ENCODE measurements at places on chromosomes 6 and 20. TPM values are rescaled to one million over a fixed set of nuclear protein-coding genes. Genes with fewer than 3 reads are reported as not detected.
A peak's percentile ranks its signal among the peaks of the same experiment; 100 is the strongest.

The CALHM5 gene
- total RNA-seq, result 2.0 TPM

The CCM2L gene
- 6.0 TPM for total RNA-seq

The SLC35F1 gene
- 6.3 TPM for total RNA-seq

The PDE7B gene
- total RNA-seq, result 15.4 TPM

The TTK gene
- total RNA-seq, result 0.83 TPM

The TRIM31 gene
- total RNA-seq, result not detected

The CD40 gene
- total RNA-seq, result 10.0 TPM

The HSPA12B gene
- 8.9 TPM for total RNA-seq

The KIAA0408 gene
- 25.2 TPM for total RNA-seq

The RIN2 gene
- 49.8 TPM for total RNA-seq

The TBX18 gene
- 8.7 TPM for total RNA-seq

The KCNS1 gene
- total RNA-seq, result not detected

DNA sequence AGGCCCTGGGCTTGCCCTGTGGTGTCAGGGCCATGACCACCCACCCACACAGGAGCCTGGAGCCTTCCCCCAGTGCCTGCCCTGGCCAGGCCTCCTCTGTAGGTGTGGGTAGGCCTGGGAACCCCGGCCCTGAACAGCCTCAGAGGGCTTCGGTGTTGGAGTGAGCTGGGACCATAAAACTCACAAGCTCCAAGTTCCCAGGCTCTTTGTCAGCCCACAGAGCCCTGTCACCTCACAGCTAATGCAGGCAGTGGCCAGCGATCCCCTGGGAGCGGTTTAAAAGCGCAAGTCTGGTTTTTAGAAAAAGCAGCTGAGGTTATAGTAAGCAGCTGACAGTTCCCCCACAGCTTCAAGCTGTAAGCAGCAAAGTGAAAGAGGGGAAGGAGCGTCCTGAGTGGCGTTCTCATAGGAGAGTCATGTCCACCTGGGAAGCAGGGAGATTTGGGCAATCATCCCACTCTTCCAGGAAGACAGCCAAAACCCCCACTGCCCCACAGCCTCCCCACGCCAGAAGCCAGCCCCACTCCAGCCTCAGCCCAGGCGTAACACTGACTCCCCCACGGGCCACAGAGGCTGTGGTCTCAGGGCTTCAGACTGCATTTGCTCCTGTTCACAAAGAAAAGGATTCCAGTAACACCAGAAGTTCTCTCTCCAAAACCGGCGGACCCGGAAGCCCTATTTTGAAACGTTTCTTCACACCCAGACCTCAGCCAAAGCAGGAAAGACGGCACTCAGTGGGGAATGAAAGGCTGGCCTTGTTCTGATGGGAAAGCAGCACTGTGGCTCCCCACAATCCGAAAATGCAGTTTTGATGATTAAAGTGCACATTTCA is 34.3 kb upstream of the FOXC1 start:
- H3K4me3 ChIP-seq, result peak overlapping the region; percentile 29
- peaks cover 31% of the 10 kb centered on the region for H3K4me1 ChIP-seq
- H3K27ac ChIP-seq, result peak overlapping the region; percentile 56
- H3K36me3 ChIP-seq, result no peaks in the 10 kb centered on the region
- peak; percentile 89 for DNase-seq

DNA sequence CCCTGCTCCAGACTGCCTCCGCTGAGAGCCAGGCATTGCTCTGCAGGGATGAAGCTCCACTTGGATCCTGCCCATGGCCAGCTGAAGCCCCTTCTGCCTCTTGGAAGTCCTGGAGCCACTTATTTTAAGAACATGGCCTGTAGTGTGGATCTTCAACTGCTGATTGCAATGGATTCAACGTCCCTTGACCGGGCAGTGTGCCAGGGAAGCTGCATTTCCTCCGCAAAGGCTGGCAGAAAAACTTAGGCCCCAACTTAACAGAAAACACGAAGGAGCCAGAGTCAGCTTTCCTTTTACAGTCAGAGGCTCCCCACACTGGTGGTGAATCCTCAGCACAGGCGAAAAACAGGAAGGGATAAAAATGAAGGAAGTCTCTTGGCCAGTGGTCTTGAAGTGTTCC is 26.3 kb upstream of the FOXQ1 start:
- H3K36me3 ChIP-seq, result no peaks in the 10 kb centered on the region
- no peak overlapping the region for H3K27ac ChIP-seq
- no peaks in the 10 kb centered on the region for H3K27me3 ChIP-seq
- DNase-seq, result peak; percentile 75
- H3K4me3 ChIP-seq, result no peak overlapping the region
- no peaks in the 10 kb centered on the region for H3K4me1 ChIP-seq

GRCh38 chr20:11267131-11267761 is 593.4 kb upstream of the JAG1 start:
- H3K36me3 ChIP-seq, result no peaks in the 10 kb centered on the region
- H3K27me3 ChIP-seq, result no peaks in the 10 kb centered on the region
- no peak for DNase-seq
- peaks cover 18% of the 10 kb centered on the region for H3K4me1 ChIP-seq

DNA sequence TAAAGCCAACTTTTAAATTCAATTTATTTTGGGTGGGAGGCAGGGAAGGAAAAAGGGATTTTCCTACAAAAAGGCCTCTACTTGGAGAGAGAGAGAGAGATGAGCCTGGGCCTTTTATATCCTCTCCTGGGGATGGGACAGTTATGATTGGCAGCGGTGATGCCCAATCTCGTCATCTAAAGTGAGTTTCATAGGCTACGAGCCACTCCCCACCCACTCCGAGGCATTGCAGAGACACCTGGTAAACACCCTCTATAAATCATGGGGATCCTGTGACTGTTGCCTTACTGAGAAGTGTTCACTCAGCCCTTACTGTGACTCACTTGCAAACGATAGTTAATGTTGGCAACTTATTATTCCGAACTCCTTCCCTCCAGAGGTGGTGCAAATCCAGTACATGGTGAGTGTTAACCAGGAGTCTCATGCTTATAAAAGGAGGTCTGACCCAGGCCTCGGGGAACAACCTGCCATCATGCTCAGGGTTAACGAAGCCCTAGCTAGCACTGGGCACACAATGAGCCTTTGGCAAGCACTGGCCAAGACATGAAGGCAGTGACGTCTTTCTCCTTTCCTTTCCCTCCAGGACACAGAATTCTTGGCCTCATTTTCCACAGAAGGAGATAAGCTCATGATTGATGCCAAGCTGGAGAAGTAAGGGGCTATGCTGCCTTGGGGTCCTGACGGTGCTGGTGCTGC is 20.5 kb downstream of the BPIFB4 start:
- no peaks in the 10 kb centered on the region for H3K27me3 ChIP-seq
- H3K4me1 ChIP-seq, result no peaks in the 10 kb centered on the region
- no peak for DNase-seq
- no peak overlapping the region for H3K4me3 ChIP-seq

DNA sequence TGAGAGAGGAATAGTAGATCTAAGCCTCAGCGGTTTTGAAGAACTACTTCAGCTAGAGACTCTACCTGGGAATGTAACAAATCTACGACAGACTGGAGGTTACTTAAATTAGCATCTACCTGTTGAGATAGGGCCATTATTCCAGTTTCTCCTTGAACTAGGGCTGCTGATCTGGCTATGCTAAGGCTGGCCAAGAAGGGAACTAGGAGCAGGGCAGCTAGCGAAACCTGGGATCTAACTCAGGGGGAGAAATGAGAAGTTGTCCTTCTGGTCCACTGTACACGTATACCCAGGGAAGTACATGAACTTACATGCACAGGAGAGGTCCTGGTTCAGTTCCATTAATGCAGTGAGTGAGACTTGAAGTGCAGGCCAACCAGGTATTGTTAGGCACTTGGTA is 156.7 kb downstream of the TRIM27 start:
- H3K27ac ChIP-seq, result no peak overlapping the region
- peaks cover 96% of the 10 kb centered on the region for H3K27me3 ChIP-seq
- H3K4me1 ChIP-seq, result no peaks in the 10 kb centered on the region
- no peak overlapping the region for H3K4me3 ChIP-seq

GRCh38 chr20:47466213-47466612 is 35.5 kb upstream of the NCOA3 start:
- peaks cover 14% of the 10 kb centered on the region for H3K4me1 ChIP-seq
- no peaks in the 10 kb centered on the region for H3K36me3 ChIP-seq
- no peak for DNase-seq
- H3K27ac ChIP-seq, result no peak overlapping the region

GRCh38 chr6:80214436-80215022 is 108.1 kb downstream of the BCKDHB start:
- H3K4me3 ChIP-seq, result no peak overlapping the region
- DNase-seq, result no peak
- no peak overlapping the region for H3K27ac ChIP-seq

DNA sequence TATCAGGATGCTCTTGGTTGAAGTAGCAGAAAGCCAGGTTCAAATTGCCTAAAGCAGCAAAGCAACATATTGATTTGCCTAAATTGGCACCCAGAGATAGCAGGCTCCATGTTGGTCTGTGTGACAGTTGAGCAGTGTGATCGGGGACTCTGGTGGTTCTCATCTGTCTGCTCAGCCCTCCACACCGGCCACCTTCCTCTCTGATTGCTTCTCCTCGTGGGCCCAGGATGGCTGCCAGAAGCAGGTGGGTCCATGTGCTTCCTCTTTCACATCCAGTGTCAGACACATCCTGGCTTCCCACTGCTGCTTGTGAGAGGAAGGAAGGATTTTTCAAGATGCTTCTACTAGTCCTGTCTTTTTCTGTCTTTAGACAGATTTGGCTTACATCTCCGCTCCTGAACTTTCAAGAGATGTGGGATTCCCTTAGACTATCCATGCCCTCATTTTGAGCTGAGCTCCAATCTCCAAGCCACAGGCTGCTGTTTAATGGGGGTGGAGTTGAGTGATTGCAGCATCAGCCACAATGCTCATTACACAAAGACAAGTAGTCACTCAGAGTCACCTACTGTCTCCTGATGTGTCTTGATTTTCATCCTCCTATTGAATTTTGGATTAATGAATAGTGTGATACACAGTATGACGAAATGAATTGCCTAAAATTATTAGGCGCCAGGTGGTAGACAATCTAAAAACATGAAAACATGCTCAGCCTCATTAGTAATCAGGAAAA is 122.2 kb downstream of the ZDHHC14 start:
- no peaks in the 10 kb centered on the region for H3K36me3 ChIP-seq
- H3K4me1 ChIP-seq, result peaks cover 5% of the 10 kb centered on the region
- DNase-seq, result no peak
- no peak overlapping the region for H3K27ac ChIP-seq
- H3K4me3 ChIP-seq, result no peak overlapping the region

DNA sequence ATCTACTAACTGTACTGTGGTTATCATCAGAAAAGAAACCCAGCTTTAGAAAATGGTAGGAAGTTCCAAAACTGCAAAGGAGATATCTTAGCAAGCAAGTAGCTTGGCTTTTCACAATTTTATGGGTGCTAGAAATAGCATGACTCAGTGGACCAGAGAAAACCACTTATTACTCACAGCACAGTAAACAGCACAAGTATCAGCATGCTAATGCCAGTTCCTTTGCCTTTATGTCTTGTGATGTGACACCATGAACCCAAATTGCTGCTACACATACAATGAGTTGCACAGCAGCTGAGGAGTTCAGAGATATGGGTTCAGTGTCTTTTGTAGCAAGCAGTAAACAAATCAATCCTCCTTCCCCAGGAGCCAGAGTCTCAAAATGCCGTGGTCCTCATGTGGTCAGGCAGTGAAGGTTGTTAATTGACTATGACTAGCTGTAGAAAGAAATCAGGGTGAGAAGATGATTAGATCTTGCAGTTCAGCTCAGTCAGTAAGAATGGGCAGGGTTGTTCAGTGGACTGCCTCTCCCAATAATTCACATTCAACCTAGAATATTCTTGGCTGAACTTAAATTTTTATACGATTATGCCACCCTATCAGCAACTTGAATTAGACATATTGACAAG is 73.3 kb downstream of the OPRM1 start:
- DNase-seq, result no peak
- H3K27me3 ChIP-seq, result no peaks in the 10 kb centered on the region
- H3K4me1 ChIP-seq, result no peaks in the 10 kb centered on the region
- H3K36me3 ChIP-seq, result no peaks in the 10 kb centered on the region
- no peak overlapping the region for H3K4me3 ChIP-seq
- H3K27ac ChIP-seq, result no peak overlapping the region

DNA sequence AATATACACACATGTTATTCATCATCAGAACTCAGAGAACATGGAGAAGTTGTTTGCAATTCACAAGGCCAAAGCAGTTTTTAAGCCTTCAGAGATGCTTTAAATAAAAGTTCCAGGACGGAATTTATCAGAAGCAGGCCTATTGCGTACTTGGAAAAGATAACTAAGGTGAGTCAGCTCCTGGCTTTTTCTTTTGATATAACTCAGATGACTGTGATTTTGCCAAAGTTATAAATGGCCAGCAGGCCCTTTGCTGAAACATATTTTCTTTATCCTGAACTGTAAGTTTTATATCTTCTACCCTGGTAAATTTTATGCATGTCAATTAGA is 55.0 kb upstream of the PLCB1 start:
- no peak for DNase-seq
- H3K4me3 ChIP-seq, result no peak overlapping the region
- peak overlapping the region; percentile 59 for H3K27ac ChIP-seq
- H3K27me3 ChIP-seq, result no peaks in the 10 kb centered on the region
- H3K36me3 ChIP-seq, result no peaks in the 10 kb centered on the region

DNA sequence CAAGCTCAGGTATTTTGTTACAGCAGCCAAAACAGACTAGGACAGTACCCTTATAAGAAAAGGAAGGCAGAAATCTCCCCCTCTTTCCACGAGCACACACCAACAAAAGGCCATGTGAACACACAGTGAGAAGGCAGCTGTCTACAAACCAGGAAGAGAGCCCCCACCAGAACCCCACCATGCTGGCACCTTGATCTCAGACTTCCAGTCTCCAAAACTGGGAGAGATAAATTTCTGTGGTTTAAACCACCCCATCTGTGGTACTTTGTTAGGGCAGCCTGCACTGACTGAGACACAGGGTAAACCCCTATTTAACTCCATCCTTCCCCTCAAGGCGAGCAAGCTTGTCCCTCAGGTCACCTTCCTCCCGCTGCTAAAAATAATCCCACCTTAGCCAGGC is 475.8 kb upstream of the JARID2 start:
- H3K27ac ChIP-seq, result no peak overlapping the region
- no peaks in the 10 kb centered on the region for H3K27me3 ChIP-seq
- H3K4me1 ChIP-seq, result peaks cover 9% of the 10 kb centered on the region
- no peak overlapping the region for H3K4me3 ChIP-seq

GRCh38 chr6:10397756-10398445 is 17.0 kb downstream of the TFAP2A start:
- H3K4me1 ChIP-seq, result no peaks in the 10 kb centered on the region
- H3K36me3 ChIP-seq, result no peaks in the 10 kb centered on the region
- H3K27ac ChIP-seq, result no peak overlapping the region

DNA sequence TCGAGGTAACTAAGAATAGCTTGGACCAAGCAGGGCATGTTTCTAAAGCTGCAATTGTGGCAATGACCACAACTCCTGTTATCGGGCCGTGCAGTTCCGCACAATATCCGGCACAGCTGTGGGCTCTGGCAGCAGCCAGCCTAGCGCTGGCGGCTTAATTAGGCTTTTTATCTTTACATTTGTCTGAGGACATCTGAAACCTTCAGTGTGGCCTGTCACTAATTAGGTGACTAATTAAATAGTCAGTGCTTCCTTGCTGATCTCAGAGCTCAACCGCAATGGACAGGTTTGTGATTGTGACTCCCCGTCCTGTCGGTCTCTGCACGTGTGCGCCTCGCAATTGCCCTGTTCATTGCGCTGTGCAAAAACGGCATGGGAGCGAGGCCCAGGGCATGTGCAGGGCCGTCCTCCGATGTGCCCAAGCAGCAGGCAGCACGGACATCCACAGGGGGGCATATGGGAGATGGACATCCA is 134.8 kb upstream of the INSM1 start:
- H3K4me3 ChIP-seq, result no peak overlapping the region
- H3K36me3 ChIP-seq, result no peaks in the 10 kb centered on the region
- no peak overlapping the region for H3K27ac ChIP-seq
- peaks cover 4% of the 10 kb centered on the region for H3K27me3 ChIP-seq

GRCh38 chr6:87645080-87645479 is 55.1 kb downstream of the ORC3 start:
- H3K27ac ChIP-seq, result no peak overlapping the region
- no peak overlapping the region for H3K4me3 ChIP-seq
- no peak for DNase-seq
- peaks cover 18% of the 10 kb centered on the region for H3K36me3 ChIP-seq

Measured in esophagus muscularis mucosa (tissue), 4 donors.